ENCODE measurements at places on chromosomes 1 and 21.
A peak's percentile ranks its signal among the peaks of the same experiment; 100 is the strongest.

- peak; percentile 40 for DNase-seq
Measured at GRCh38 chr1:10637400-10637799, 159.0 kb downstream of the CASZ1 start.

DNA sequence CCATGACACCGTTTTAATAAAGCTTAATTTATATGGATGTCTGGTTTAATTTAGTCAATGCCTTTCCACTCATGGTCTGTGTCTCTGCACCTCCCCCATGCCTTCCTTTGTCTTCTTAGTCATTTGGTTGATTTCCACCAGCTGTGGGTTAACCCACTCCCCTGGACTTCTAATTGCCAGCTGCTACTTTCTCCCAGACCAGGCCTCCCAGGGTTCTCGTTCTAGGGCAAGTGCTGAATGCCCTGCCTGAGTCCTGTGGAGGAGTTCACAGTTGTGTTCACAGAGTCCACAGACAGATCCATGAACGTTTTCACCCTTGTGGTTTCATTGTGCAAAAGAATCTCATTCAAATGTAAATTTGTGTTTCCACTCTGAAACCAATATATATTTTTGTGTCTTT is 243.4 kb downstream of the NUF2 start:
- DNase-seq, result no peak

DNA sequence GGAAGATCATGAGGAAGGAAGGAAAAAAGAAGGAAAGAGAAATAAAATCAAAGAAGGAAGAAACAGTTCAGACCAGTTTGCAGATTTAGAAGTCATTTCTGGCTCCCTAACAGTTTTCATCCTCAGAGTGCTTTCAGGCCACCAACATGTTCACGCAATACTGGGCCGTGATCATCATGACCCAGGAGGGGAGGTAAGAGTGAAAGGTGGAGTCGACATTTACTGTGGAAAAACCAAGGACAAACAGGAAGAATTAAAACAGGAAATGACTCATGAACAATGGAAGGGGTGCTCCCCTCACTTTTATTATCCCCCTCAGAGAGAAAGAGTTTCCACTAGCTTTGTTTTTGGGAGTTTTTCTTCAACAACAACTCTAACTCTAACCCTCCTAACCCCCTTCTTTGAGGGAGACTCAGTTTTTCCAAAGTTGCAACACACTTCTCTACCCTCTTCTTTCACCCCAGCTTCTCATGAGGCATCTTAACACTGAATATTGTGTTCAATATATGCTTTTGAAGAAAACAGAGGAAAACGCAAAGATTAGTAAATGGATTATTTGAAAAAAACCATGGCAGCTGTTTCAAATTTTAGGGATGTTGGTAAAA is 60.4 kb downstream of the VANGL2 start:
- DNase-seq, result no peak

- DNase-seq, result no peak
Measured at GRCh38 chr1:9715536-9716226, 64.2 kb downstream of the PIK3CD start.

GRCh38 chr1:21930080-21930571 is 7.0 kb downstream of the HSPG2 start:
- DNase-seq, result peak; percentile 66
